HuH-7 (cell line): ENCODE measurements at places on chromosomes 1 and 21.

DNA sequence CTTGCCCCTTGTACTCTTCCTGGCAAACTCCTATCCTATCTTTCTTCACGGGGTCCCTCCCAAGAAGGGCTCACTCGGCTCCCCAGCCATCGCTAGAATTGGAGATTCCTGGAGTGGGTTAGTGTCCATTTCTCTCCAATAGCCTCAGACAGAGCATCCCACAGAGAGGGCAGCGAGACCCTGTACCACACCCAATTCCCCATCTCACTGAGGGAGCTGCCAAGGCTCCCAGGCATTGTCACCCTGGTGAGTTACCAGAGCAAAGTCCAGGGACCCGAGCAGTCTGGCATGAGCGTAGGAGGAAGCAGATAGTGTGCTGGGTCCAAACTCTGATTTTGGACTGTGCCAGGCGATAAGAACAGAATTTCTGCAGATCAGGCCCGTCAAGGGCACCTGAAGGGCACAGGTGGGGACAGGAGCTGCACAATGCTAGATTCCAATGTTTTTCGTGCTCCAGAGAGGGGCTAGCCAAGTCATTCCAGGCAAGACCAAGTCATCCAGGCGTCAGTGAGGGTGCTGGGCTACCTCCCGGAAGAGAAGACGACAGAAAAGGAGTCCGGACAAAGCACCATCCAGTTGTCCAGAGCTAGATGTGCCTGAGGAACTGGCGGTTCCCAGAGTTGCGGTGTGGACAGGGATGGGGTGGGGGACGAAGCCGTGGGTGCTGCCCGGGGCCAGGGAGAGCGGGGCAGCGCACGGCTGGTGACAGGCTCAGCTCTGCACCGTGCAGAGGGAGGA lies 15.3 kb downstream of the AKR7A3 start:
- DNase-seq = no peak

GRCh38 chr1:48532976-48533375 lies 61.0 kb upstream of the SPATA6 start:
- DNase-seq = no peak

DNA sequence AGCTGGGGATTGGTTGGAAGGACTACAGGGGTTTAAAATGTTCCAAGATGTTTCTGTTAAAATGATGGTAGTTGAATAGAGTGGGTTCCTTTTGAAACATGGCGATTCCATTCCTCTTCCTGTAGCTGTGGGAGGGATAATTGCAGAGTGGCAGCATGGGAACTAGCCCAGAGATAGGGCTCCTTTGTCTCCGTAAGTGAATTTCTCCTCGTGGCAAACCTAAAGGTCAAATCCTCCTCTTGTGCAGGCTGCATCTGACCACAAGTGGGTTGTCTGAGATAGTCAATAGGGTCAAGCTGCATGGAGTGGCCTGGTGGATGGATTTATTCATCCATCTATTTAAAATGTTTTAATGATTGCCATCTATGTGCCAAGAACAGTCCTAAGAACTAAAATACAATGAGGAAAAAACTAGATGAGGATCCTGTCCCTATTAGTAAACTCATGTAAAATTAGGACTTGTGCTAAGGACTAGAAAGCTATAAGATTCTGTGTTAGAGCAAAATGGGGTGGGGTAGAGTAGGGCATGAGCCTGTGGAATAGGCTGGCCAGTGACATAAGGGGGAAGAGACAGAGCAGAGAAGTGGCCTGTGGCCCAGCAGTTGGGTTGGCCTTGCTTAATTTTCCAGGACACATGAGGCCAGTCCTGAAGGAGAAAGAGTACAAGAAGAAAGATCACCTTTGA lies 89.1 kb upstream of the IVNS1ABP start:
- DNase-seq = no peak

GRCh38 chr1:158362482-158362881 lies 8.8 kb downstream of the CD1E start:
- DNase-seq = no peak
